ENCODE measurements at places on chromosomes 7 and 10.

DNA sequence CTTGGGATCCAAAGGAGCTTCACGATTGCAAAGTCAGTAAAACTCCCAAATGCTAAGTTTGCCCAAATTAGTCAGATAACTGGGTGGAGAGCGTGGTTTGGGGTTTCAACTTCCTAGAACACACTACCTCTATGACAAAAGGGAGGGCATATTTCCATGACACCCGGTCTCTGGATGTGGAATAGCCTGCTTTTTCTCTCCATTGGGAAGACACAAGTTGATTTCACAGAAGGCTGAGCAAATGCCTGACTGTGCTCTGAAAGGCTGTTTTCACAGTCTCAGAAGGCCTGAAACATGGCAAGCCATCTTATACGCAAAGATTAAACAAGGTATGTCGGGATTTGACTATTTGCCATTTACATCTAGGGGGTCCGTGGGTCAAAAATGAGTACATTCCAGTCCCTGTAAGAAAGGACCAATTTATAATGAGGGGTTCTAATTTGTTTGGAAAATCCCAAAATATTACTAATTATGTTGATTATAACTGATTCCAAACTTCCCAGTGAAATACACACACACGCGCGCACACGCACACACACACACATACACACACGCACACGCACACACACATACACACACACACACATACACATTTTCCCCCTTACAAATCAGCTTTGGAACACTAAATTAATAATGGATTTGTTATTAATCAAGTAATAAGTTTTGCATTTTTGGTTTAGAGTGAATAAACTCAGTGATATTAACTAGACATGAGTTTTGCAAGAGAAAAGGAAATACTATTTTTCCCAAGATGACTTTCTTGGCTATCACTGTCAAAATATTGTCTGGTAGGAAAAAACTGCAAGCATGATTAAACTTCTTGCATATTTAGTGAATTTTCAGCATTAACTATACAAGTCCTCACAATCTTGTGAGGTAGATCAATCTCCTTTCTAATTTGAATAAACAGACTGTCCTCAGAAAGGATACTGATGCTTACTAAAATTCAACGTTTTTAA, 105.0 kb downstream of the PRTFDC1 start:
- no peak for DNase-seq

GRCh38 chr7:11039974-11040373, 66.3 kb downstream of the PHF14 start:
- no peak for DNase-seq

DNA sequence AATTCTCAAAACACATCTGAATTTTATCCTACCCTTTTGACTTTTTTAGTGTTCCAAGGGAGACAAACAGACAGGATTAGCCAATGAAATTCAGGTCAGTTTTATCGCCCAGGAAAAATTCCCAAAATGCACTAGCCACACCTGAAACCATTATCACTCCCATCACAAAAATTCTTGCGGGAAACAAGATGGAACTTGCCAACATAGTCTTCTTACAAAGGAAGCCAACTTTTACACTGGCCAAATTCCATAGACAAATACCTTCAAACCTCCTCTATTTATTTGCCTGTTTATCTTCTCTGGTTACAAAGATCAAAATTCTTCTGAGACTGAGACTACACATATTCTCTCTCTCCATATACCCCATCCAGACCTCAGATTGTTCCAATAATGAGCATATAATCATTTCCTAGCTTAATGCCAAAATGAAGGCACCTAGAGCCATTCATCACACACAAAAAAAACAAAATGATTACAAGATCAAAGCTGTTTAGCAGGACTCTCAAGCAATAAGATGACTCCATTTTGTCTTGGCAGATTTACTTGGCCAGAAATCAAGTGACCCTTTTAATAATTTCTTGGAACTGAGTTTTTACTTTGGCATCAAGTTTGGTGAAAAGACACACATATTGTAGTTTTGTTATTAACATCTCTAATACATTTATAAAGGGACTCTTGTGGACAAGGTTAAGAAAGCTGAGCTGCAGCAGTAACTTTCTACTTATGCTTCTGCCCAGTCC, 30.2 kb downstream of the MET start:
- no peak for DNase-seq

DNA sequence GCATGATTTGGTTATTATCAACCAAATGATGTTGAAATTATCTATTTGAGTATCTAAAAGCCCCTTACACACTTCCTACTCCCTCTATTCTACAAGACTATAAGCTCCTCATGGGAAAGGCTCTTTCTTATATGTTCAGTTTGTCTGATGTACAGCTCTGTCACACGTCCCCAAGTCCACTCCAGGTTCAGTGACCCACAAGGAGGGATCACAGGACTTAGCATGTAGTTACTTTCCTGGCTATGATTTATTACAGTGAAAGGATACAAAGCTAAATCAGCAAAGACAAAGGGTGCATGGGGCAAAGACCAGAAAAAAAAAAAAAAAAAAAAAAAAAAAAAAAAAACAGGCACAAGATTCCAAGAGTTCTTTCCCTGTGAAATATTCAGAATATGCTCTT, 125.6 kb upstream of the TMEM106B start:
- DNase-seq, result no peak

DNA sequence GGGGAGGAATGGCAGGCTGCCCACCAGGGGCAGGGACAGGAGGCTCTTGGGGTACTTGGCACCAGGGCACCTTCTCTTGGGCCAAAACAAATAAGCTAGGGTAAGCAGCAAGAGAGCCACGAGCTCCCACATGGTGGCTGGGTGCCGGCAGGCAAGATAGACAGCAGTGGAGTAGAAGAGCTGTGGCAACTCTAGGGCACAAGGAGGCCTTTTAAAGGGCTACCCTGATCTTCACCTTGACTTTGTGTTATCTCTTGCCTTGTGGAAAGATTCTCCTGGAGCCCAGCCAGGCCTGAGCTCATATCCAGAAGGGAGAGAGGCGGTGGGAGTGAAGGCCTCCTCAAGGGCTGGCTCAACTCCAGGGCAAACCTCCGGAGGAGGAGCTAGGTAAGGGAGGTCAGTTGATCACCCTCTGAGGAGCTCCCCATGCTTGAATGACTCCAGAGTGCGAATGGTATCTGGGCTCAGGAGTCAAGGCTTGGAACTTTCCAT, at the start of gene CYP17A1:
TSS of gene CYP17A1 (minus strand) at position 184 of the 492 bp plus-strand sequence. CDS start at position 132, 52 bp downstream.
- no peak for DNase-seq

- DNase-seq, result no peak
These were observed 27.9 kb upstream of the ASCC1 start for GRCh38 chr10:72243822-72244437.

- DNase-seq, result no peak
These were observed 919 bp downstream of the PLA2G12B start for GRCh38 chr10:72953687-72954086.

DNA sequence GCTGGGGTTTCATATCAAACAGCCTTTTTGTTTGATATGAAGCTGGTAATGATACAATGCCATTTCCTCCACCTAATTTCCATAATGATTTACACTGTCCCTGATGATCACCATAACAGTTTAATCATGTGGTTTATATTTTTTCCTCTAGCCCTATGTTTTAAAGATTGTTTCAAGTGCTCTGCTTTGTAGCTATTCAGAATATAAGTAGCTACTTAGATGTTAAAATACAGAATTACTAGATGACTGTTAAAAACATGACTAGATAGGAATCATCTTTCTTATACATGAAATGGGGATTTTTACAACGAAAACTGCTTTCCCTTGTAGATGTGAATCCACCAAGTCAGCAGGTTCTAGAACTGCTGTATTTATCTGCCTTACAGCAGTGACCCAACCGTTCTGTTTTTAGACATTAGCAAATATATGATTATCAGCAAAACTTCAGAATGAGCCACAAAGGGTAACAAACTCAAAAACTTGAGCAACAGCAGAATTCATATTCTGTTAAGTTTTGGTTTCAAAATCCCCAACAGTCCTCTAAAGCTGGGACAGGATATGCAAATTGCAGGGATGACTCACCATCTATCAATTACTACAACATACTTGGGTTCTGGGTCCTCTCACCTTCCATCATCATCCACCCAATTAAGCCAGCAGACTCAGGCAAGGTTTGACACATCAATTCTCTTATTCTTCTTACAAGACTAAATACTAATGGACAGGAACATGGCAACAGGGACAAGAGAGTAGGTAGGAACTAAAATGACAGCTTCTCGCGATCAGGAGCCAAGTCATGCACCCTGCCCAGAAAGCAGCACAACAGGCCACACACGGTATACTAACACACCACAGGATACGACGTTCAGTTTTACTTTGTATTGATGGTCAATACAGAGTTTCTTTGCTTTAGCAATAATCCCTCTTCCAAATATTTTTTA, 83.9 kb downstream of the PIP4K2A start:
- DNase-seq, result peak; percentile 58

DNA sequence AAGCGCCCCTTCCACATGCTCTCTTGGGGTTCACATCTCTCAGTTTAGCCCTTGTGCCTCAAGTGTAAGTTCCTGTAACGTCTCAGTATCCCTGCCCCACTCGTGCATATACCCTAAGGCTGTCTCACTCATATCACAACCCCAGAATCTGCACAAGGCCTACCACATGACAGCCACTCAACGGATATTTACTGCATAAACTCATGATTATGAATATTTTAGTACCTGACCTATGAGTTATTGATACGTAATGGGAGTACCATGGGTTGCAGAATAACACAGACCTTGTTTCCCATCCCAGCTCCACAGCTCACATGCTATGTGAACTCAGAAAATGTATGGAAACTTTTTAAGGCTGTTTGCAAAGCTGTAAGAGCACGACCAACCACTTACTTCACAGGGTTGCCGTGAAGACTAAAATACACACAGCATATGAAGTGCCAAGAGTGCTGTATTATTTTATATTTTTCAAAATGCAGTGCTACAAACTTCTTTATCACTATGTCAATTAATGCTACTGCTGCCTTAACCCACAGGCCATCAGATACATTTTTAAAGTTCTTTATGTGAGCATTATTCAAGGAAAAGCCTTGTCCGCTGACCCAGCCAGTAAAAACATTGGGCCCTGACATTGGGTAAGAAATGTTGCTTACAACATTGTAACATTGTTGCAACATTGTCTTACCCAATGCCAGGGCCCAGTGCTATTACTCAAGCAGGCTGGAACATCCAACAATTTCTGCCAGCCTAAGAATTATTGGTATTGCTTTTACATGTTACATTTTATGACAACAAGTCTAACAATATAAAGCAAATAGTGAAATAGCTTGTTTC, 97.2 kb downstream of the JAZF1 start:
- DNase-seq, result no peak
